ENCODE measurements at places on chromosomes 2 and 18.

- DNase-seq, result no peak
Observed at GRCh38 chr2:65580824-65581223, 148.4 kb upstream of the SPRED2 start.

- no peak for DNase-seq
Observed at GRCh38 chr2:9658972-9659371, 28.2 kb upstream of the YWHAQ start.

- no peak for DNase-seq
Observed at GRCh38 chr18:13259701-13260100, 41.1 kb downstream of the LDLRAD4 start.

DNA sequence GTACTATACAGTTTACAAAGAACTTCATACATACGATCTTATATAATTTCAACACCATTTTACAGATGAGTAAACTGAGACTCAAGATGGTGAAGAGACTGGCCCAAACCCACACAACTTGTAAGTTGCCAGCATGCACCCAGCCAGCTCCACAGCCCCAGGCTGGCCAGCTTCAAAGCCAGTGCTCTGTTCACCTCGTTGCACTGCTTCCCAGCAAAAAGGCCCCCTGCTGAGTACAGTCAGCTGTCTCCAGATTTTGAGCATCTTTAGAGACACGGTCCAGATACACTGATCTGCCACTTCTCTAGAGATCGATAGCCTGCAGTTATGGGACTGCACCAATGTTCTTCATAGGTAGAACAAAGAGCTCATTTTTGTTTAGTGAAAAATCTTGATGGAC is 257.2 kb upstream of the CHAC2 start:
- no peak for DNase-seq

GRCh38 chr18:27121108-27121507 is 64.0 kb downstream of the CHST9 start:
- no peak for DNase-seq

GRCh38 chr2:72982219-72982618 is 64.9 kb downstream of the EMX1 start:
- no peak for DNase-seq

- DNase-seq, result no peak
Observed at GRCh38 chr18:21134895-21135294, 23.3 kb upstream of the ROCK1 start.

DNA sequence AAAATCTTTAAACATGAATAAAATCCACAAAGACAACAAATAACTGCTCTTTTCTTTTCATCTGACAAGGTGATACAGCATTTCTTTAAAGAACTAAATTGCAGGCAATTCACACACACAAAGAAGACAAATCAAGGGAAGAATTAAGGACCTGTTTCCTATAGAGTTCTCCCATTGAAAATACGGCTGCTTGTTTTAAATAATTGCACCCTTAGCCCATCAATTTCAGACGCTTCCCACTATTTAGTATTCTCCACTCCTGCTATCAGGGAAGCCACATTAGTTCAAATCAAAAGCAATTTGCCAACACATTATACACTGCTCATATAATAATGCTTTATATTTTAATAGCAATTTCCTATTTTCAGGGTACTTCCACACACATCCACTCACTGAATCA is 11.3 kb downstream of the CMPK2 start:
- no peak for DNase-seq

- DNase-seq, result no peak
Observed at GRCh38 chr2:104375206-104375605, 478.7 kb upstream of the POU3F3 start.

GRCh38 chr2:204172145-204172600 is 235.6 kb downstream of the ICOS start:
- DNase-seq, result no peak

DNA sequence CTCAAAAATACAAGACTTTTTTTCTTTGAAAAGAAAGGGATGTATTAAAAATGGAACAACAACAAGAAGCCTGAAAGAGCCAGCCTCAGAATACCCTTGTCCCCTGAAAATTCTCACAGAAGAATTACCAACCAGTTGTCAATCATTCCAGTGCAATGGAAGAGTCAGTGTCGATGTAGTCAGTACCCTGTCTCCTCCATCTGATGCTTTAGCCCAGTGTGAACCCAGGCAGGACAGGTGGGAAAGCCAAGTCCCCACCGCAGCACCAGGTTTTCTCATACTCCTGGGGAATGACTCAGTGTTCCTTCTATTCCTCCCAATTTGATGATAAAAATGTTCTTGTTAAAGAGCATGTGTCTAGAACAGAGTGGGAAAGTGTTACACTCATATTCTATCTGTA is 332.0 kb upstream of the CHAC2 start:
- DNase-seq, result no peak

DNA sequence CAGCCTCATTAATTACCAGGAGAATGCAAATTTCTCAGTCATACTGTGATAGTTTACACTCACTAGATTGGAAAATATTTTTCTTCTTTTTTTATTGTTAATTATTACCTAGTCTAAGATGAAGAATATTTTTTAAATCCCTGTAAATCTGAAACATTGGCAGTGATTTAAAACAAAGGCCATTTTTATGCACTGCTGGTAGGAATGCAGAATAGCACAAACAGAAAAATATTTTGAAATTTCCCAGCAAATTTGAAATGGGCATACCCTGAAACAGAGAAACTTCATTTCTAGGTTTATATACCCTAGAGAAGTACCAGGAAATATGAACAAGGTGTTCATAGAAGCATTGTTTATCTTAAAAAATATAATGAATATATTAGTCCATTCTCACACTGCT is 31.0 kb downstream of the DYNAP start:
- no peak for DNase-seq

DNA sequence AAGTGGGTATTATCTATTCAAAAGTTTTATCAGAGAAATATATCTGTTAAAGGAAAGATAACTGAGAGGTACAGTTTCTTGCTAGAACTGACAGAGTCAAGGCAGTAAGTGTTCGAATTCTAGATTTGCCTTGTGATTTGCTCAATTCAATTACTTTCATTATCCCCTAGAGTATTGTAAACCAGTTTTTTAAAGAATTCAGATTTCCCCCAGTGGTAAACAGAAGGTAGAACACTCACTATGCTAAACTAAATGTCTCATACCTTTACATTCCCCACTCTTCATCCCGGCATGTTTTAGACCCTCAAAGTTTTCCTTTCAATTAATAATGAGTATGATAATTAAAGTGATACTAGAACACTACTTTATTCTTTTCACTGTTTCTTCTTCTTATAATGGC is 28.6 kb downstream of the TTC21B start:
- DNase-seq, result no peak

DNA sequence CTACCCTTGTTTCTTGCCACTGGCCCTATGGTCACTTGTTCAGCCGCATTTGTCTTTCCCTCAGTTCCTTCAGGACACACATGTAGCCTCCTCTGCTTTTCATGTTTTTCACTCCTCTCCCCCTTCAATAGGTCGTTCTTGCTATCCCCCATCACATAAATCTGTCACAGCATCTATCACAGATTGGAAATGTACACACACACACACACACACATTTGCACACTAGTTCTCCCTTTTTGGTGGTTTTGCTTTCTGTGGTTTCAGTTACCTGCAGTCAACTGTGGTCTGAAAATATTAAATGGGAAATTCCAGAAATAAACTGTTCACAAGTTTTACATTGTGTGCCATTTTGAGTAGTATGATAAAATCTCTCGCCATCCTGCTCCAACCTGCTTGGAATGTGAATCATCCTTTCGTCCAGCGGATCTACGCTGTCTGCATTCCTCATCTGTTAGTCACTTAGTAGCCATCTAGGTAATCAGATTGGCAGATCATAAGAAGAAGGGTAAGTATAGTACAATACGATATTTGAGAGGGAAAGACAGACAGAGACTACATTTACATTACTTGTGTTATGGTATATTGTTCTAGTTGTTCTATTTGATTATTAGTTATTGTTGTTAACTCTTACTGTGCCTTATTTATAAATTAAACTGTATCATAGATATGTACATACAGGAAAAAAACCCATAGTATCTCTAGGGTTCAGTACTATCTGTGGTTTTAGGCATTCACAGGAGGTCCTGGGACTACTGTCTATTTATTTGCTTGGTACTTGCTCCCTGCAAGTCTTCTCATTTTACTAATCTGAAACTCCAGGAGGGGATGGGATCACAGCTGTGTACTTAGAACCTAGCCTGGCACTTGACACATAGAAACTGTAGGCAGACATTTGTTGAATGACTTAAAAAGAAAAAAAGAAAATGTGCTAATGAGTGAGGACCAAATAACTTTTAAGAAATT is 86.1 kb upstream of the PNPT1 start:
- no peak for DNase-seq

GRCh38 chr18:54647176-54647575 is 56.1 kb downstream of the DYNAP start:
- no peak for DNase-seq

DNA sequence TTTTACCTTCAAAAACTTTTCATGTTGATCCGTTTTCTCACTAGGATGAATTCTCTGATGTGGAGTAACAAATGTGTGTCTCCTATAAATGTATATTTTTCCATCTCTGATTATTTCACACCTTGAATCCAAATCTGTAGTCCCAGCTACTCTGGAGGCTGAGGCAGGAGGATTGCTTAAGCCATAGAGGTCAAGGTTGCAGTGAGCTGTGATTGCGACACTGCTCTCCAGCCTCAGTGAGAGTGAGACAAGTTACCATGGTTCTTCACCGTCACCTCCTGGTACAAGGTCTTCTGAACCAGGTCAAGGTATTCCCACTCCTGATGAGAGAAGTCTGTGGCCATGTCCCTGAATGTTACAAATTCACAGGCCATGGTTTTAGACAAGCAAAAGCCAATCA is 15.1 kb downstream of the GMCL1 start:
- DNase-seq, result no peak

GRCh38 chr2:22382479-22383169 is 1002.4 kb upstream of the KLHL29 start:
- DNase-seq, result no peak

DNA sequence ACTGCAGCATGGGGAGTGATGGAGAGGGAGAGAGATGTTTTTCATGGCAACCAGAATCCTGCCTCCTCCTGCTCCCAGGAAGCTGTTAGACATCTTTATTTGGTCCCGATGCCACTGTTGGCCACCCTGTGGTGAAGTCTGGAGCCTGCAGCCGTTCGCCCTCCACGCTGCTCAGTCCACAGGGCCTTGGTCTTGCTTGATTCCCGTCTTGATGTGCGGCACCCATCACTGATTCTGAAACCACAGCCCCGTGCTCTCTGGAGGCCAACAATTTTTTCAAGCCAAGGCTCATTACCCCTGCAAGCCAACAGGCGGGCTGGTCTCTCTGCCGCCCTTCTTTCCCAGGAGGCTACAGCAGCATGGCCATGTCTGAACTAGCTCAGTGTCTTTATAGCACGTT is 24.5 kb downstream of the SIGLEC15 start:
- no peak for DNase-seq
